ENCODE measurements at places on chromosomes 3 and 15.

- no peak for DNase-seq
Observed at GRCh38 chr15:98787194-98787593, 138.9 kb downstream of the IGF1R start.

DNA sequence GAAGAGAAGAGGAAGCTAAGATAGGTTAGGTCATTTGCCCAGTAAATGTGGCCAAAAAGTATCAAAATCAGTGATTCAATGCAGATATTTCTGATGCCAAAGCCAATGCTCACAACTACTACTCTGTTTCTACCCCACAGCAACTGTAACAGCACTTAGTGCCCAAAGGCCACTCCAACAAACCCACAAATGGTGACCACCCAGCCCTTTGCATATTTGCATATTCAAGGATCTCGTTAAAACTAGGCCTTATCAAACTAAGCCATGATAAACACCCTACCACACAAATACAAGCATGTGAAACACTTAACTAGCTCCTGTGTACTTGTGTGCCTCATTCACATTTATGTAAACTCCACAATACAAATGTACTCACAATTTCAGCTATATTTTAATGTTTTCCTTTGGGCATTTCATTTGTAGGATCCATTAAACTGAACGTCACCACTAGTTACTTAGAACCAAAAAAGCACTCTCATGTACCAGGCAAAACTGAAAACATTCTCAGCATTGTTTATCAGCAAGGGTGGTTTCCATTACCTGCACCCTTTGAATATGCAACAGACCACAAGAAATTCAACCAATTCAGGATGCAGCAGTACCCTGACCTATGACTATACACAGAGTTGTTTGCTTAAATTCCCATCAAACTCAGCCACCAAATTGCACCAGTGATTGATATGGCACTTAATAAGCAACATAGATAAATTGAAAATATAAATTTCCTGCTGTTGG, 111.2 kb upstream of the STT3B start:
- DNase-seq: no peak

- no peak for DNase-seq
Observed at GRCh38 chr3:124113485-124113884, 121.6 kb upstream of the ROPN1 start.

DNA sequence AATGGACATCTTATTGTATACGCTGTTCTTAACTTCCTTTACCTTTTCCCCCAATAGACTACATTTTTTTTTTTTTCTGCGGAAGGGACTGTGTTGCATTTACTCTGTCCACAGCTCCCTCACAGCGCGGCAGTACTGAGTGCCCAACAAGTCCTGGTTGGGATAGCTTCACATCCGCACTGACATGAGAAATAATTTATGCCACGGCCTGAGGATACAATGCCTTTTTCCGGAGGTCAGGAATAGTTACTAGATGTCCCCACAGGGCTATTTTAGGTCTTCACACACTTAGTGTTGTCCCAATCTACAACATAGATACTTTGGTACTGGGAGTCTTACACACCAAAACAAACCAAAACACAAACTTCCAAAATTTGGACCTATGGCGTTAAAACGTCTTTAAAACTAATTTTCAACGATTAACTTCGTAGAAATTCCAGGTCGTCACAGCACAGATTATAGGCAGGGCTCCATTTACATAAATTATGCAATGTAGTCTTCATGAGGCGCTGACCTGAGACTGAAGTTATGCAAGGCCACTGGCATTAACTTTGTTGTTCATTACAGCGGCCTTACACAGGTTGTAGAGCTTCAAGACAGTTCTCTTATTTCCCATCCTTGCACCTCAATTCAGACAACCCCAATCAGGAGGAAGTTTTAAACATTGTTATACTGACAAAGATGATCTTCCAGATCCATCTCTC, 989 bp upstream of the PPIB start:
- no peak for DNase-seq

DNA sequence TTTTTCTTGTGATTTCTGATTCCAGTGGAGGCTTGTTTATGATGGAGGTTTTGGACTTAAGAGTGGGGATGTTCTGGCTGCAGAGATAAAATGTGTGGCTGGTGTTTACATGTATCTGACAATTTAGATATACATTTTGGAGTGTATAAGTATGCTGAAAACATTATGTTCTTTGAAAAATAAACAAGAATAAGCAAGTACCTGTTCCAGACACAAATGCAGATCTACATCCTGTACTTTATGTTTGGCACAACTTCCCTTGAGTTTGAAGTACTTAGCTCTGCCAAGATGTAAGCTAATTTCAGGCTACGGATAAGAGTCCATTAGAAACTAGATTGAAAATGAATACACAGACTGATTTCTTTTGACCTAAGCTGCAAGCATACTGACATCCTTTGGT, 277.2 kb downstream of the CHST2 start:
- DNase-seq: no peak

DNA sequence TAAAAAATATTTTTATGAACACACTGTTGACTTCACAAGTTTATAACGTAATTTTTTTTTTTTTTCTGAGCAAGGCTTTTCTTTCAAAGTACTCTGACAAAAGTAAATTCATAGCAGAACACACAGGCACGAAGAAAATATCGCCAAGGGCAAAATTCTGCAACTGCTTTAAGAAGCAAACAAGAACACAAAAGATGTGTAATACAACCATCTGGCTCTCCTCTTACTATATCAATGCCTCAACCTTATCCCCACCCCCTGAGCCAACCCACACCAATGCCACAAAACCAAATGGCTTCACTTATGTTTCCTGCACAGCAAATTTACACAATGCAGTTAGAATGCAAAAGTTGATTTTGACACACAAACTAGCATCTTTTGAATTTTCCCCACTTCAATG, 274.2 kb downstream of the FOXP1 start:
- DNase-seq: no peak

GRCh38 chr3:66394019-66394752, 106.6 kb downstream of the LRIG1 start:
- DNase-seq: no peak

DNA sequence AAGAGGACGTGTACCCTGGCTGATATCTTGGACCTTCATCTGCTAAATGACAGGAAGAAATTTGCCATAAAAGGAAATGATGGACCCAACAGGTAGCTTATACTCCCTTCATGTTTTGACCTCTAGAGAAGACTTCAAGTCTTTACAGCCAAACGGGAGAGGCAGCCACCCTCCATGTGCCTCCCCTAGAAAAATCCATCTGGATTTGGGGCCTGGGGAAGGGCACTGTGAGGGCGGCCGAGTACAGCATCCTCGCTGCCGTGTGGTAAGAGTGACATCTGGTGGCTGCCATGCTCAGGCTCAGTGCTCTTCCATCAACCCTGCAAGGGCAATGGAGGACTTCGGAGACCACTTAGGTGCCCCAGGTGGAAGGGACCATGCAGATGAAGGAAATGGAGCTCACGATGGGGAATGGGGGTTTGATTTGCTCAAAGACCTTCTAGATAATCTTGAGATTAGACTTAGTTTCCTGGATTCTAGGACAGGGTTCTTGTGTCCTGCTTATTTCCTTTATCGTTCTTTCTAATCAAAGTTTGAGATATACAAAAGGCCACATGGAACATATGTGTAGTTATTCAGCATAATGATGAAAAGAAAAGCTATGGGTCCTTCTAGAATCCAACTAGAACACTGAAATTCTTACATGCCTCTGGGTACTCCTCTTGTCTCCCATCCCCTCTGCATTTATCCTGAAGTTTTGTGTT, 44.4 kb downstream of the AQP9 start:
- DNase-seq: peak; percentile 62
